ENCODE measurements at places on chromosomes 13 and 19.

DNA sequence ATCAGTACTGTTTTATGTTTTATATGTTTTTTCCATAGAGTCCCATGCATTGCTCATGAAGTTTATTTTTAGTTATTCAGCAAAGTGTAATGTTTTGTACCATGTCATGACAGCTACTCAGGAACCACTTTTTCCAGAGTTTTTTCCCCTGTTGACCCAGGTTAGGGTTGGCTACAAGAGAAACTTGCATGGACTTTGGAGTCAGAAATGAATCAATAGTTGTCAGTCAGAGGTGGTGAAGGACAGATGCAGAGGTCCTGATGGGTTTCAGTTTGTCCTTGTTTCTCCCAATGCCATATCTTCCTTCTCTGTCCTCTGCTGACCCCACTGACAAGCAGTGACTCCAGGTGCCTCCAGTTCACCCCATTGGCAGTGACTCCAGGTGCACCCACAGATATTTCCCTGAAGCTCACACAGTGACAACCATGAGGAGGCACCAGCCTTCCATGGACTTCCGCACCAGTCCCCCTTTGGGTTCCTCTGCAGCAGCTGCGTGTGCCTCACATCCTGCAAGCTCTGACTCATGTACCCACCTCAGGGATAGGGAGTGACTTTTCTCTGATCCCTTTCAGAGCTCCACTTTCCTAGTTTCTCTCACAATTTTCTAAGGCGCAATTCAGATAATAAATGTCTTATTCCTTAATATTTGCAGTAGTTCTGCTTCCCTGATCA lies 92.1 kb downstream of the AKAP11 start:
- no peak for DNase-seq

GRCh38 chr19:1253514-1254080 lies 5.2 kb downstream of the MIDN start:
- DNase-seq = no peak

DNA sequence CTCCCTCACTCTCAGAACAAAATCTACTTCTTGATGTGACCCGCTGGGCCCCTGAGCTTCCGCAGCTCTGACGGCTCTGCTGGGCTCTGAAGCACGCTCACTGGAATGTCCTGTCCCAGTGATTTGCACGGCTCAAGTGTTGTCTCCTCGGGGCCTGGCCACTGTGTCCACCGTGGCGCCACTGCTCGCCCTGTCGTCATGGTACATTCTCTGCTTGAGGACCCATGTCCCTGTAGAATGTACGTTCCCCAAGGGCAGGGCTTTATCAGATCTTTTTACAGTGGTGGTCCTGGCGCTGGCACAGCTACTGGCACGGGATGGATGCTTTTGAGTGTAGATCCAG lies 12.1 kb downstream of the KLHL26 start:
- no peak for DNase-seq

DNA sequence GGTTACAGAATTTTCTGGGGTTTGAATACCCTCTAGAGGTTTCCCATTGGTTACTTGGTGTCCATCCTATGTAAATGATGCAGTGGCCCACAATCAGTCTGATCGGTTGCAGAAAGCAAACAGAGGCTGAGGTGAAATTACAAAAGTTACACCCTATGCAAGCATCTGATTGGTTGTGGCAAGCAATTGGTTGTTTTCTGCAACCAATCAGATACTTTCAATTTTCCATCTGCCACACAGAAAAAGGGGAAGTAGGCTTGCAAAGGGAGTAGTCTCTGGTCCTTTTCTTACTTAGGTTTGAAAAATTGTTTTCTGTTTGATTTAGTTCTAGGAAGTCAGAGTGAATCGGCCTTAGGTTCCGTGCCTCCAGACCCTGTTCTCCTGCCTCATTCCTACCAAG lies 93.1 kb downstream of the WTIP start:
- DNase-seq = no peak

DNA sequence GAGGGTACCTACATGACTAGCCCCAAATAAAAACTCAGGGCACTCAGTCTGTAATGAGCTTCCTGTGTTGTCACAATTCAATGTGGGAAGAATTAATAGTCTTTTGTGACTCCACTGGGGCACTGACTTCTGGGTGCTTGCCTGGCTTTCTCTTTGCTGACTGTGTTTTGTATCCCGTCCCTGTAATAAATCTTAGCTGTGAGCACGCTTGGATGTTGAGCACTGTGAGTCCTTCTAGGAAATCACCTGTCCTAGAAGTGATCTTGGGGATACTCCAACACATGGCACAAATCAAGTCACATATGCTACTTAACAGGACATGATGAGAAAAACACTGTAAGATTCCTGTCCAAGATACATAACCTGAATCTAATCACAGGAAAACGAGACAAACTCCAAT lies 83.0 kb downstream of the USP12 start:
- no peak for DNase-seq

DNA sequence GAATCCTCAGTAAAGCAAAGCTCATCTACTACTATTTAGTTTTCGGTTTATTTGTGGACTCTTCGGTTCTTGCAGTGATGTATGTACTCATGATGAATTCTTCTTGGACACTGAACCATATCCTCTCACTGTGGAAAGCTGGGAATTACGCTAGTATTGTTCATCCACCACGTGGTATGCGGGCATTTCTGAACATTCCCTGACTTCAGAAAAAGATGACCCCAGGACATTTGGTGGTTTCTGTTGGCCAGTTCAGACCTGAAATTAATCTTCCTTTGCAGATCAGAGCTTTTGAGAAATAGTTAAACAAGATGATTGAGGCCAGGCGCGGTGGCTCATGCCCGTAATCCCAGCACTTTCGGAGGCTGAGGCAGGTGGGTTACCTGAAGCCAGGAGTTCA lies 25.3 kb upstream of the FBN3 start:
- DNase-seq = no peak

GRCh38 chr19:1079566-1080111 lies 12.7 kb downstream of the ARHGAP45 start:
- no peak for DNase-seq

DNA sequence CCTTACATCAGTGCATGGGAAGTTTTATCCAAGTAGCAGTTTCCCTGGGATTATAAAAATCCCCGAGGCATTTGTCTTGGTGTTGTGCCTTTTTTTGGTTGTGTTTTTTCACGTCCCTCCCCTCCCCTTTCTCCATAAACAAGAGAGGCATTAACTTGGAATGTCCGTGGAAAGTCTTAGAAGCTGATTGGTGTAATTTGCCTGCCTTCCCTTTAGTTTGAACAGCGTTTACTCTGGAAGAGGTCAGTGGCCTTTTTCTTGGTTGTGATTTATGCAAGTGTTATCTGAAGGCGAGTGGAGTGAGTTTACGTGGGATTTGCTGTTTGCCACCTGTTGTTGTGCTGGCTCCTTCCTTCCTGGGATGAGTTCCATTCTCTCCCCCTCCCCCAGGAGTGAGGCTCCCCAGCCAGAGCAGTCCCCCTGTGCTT lies 7.2 kb downstream of the ACTN4 start:
- DNase-seq = no peak

DNA sequence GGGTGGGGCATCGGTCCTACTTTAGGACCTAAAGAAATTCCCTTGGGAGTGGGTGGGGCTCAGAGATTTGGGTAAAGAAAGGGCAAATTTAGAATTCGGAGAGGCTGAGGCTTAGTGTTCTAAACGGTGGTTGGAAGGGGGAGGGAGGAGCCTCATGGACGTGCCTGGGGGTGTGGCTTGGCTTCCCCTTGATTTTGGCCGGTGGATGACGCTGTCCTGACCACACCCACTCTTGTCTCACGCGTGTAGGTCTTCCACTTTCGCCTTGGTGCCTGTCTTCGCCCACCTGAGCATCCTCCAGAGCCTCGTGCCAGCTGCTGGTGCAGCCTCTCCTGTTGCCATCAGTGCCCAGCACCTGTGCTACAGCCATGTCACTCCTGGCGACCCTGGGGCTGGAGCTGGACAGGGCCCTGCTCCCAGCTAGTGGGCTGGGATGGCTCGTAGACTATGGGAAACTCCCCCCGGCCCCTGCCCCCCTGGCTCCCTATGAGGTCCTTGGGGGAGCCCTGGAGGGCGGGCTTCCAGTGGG lies 1.2 kb upstream of the NUP62 start:
- no peak for DNase-seq

- no peak for DNase-seq
Measured at GRCh38 chr19:47427241-47428176, 8.2 kb upstream of the MEIS3 start.

GRCh38 chr13:110885966-110886869 lies 28.7 kb downstream of the ANKRD10 start:
- DNase-seq = no peak

- DNase-seq = no peak
Measured at GRCh38 chr13:49760558-49760957, 31.9 kb downstream of the KPNA3 start.

DNA sequence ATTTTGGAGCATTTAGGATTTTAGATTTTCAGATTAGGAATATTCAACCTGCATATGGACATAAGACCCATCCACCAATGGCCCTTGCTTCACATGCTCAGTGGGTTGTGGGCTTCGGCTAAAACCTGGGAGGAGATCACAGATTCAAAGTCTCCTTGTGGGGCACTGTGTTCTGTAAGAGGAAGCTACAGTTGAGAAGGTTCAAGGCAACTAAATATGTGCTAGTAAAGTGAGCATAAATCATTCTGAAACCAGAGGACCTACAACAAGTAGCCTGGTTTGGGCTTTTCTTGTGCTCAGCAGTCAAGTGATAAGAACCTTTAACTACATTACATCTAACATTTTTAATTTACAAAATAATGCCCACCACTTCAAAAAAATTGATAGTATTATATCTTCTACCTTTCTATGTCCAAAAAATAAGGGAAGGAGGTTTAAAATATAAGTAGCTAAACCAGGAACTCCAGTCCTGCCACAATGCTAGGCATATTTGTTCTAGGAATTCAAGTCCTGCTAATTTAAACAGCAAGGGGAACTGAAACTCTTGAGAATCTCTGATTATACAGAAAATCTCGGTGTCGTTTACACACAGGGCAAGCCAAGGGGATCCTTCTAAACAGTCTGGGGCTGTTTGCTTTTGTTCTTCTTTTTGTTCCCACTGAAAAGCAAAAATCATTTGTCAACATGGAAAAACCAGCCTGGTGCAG lies 36.6 kb downstream of the FOXO1 start:
- DNase-seq = no peak

- no peak for DNase-seq
Measured at GRCh38 chr13:80348314-80348713, 7.4 kb upstream of the SPRY2 start.

- no peak for DNase-seq
Measured at GRCh38 chr13:37059848-37060192, 332 bp upstream of the SUPT20H start.

- DNase-seq = no peak
Measured at GRCh38 chr19:46035986-46036743, 4.6 kb downstream of the IGFL4 start.

DNA sequence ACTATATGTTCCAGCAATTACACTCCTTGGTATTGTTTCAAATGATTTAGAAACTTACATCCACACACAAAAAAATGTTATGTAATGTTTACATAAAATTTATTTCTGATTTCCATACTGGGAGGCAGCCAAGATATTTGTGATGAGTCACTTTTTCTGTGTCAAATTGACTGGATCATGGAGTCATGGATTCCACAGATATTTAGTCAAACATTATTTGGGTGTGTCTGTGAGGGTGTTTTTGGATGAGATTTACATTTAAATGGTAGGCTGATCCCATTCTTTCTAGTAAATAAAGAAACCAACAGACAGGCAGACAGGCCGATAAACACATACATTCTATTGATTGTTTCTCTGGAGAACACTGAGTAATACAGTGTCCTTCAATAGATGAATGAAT lies 562.8 kb downstream of the SLITRK6 start:
- peak; percentile 9 for DNase-seq

DNA sequence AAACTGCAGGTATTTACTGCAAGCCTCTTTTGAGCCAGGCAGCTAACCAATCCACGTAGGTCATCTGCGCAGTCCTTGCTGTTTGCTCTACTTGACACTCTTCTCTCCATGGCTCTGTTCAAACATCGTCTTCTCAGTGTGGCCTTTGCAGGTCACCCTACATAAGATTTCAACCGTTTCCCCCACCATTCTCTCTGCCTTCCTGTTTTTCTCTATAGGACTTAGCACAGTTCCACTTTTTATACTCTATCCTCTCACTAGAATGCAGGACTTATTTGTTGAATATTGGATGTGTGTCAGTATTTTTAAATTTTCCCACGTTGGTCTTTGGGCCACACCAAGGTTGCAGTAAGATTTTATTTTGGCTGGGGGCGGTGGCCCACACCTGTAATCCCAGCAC lies 1.7 kb upstream of the FBXW9 start:
- DNase-seq = no peak

Data from HFF-Myc (cell line).